NCI-H146 (cell line): ENCODE measurements at places on chromosomes 6 and 20.

DNA sequence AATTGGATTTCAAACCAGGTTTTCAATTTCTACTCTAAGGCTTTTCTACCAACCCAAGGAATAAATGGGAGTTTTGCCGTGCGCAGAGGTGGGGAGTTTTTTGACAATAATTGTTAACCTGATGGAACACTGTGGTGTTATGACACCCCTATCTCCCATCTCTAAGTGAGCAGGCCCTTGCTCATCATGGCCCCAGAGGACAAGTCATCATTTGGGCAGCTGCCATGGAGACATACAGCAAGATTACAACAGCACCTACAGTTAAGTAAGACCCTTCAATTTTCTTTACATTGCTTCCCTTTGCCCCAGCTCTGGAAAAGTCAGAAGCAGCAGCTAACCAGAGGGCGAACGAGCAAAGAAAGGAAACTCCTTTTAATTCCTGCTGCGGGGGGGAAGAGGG is 54.3 kb downstream of the ADGRF5 start:
- no peak for DNase-seq

DNA sequence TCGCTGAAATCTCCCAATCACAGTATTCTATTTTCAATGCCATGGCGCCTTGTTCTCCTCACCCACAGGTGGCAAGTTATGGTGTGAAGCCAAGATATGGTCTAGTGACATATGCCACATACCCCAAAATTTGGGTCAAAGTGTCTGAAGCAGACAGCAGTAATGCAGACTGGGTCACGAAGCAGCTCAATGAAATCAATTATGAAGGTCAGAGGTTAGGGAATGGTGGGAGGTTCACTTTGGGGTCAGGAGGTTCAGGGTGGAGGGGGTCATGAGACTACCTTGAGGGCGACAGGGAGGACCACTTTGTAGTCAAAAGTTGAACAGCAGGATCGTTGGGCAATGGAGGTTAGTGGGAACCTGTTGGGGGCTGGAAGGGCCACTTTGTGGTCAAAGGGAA is 2.4 kb downstream of the CFB start:
- no peak for DNase-seq

DNA sequence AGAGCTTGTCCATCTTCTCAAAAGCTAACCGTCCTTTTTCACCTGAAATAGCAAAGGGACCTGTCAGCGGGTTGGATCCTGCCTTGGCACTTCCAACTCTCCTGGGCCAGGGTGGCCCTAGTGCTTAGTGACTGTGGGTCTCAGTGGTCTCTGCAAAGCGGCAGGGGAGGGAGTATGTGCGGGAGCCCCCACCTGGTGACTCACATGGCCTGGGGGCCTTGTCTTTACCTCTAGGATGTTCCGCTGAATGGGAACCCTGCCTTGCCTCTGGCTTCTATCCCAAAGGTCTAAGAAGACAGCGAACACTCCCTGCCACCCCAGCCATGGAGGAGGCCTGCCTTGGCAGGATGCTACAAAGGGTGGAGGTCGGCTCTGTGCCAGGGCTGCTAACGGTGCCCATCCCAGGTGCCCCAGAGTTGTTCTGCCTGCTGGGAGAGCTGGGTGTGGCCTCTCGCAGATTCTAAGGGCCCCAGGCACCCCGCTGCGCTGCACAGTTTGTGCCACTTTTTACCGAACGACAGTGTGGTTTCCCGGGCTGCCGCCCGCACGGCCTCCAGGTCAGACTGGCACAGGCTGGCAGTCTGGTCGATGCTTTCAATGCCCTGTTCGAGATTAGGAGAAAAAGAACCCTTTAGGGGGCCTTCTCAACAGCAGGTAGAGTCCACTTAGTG is 77.2 kb downstream of the PTPN1 start:
- no peak for DNase-seq

GRCh38 chr6:169045486-169045885 is 208.2 kb downstream of the THBS2 start:
- DNase-seq: peak; percentile 98

GRCh38 chr6:48553467-48554189 is 442.6 kb upstream of the PTCHD4 start:
- DNase-seq: no peak

GRCh38 chr6:146981981-146982380 is 222.2 kb upstream of the STXBP5 start:
- DNase-seq: no peak
